Activated CD4-positive, alpha-beta T cell treated with anti-CD3 and anti-CD28 coated beads, Interleukin-2, Interleukin-4, amounts not matched to agents 100 ng/mL and 50 ng/mL, durations not matched to agents 16 hours and 8 hours (primary cell): ENCODE measurements at places on chromosomes 16 and 17.

DNA sequence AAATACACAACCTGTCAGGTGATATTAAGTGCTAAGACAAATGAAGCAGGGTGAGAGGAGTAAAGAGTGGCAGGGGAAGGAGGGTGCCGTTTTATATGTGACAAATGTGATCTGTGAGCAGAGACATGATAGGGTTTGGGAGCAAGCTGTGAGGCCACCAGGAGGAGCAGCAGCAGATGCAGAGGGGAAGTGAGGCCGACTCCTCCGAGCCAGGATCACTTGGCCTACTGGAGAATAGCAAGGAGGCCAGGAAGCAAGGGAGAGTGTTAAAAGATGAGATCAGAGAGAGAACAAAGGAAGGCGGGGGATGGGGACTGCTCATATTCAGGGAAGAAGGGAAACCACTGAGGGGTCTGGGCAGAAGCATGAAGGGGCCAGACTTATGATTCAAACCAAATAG lies 129.4 kb downstream of the TANGO6 start:
- no peak for DNase-seq

DNA sequence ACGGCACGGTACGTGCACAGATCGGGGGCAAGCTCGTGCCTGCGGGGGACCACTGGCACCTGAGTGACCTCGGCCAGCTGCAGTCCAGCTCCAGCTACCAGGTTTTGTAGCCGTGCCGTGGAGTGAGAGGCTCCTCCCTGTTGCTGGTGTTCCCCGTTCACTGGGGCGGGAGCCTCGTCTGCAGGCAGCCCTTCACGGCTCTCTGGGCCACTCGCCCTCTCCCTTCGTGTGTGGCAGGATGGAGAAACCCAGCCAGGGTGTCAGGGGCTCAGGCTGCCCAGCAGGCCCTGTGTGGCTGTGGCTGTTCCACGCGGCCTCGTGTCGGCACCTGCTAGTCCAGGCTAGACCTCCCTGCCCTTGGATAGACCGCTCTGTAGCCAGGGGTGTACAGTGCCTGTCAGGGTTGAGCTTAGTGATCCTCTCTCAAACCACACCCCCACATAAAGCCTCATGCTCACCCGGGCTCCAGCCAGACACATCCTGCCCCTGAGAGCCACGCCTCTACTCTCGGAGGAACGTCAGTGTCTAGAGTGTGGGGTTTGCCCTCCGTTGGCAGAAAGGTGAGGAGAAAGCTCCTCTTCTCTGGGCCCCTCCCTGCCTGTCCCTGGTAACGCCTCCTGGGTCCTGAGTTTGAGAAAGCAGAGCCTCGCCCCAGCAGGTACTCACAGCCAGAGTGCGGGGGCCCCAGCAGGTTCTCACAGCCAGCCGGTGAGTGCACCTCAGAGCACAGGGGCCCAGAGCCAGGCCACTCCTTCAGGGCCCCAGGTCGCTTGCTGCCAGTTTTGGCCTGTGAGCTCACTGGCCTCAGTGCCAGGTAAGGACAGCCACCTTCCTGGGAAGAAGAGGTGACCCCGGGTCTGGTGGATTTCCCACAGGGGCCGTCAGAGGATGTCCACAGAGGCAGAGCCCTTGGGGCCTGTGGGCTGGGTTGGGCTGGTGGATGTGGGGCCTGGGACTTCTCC lies 27.7 kb downstream of the NME3 start:
- no peak for DNase-seq

DNA sequence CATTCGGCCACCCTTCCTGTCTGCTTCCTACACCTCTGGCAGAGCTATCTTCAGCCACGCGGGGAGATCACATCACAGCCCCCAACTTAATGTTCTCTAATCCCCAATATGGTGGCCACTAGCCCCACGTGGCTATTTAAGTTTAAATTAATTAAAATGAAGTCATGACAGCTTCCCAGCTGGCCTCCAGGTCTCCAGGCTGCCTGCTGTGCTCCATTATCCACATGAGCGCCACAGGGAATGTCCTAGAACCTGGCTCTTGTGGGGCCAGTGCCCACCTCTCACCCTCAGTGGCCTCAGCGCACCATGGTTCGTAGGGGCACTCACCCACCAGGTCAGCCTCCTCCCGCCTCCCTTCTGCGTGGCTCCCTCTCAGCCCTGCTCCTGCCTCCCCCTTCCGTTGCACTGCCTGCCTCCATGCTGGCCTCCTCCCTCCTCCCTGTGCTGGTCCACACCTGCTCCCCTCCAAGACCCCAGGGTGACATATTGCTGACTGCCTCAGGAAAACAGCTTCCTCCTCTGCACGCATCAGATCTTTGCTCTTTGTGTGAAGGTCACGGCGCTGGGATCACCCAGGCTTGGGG lies 47.7 kb downstream of the IRF8 start:
- DNase-seq, result no peak

DNA sequence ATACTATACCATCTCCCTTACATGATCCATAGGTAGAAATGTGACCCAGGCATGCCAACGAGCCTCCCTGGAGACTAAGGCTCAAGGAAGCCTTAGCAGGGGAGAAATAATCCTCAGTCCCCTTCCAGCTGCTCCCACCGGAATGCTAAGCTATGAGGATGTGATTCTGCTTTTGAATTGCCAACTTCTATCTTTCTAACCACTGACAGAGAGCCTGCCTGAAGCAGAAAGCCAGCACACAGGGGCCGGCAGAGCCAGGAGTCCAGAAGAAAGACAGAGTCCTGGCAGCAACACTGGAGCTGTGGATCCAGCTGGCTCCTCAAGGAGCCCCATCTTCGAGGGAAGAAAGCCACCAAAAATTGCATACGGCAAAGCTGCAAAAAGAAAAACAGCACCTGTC lies 579.6 kb upstream of the CDH5 start:
- DNase-seq, result no peak

GRCh38 chr17:36901506-36901905 lies 35.8 kb upstream of the LHX1 start:
- DNase-seq, result no peak

GRCh38 chr16:46555951-46556350 lies 65.2 kb downstream of the SHCBP1 start:
- no peak for DNase-seq

GRCh38 chr16:4989391-4990006 lies 31.4 kb downstream of the SEC14L5 start:
- no peak for DNase-seq

- DNase-seq, result no peak
These were observed 7.0 kb downstream of the VAC14 start for GRCh38 chr16:70793851-70794502.

DNA sequence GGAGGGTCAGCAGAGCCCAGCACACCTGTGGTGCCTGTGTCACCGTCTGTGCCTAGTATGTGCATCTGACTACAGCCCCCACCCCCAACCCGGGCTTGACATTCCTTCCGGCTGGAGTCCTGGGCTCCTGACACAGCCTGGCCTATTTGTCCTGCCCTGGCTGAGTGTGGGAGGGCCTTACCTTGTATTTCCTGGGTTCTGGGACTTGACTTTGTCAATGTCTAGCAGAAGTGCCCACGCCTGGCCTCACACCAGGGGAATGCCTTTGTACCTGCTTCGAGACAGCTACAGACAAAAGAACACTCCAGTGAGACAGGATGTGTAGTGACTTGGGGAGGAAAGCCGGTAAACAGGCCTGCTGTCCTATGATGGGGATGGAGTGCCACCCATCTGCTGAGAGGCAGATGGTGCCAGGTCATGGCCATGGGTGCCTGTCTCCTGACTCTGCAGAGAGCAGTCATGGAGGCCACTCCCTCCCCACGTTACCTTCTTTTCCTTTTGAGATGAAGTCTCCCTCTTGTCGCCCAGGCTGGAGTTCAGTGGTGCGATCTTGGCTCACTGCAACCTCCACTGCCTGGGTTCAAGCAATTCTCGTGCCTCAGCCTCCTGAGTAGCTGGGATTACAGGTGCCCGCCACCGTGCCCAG lies 42.8 kb downstream of the TNFRSF13B start:
- no peak for DNase-seq

DNA sequence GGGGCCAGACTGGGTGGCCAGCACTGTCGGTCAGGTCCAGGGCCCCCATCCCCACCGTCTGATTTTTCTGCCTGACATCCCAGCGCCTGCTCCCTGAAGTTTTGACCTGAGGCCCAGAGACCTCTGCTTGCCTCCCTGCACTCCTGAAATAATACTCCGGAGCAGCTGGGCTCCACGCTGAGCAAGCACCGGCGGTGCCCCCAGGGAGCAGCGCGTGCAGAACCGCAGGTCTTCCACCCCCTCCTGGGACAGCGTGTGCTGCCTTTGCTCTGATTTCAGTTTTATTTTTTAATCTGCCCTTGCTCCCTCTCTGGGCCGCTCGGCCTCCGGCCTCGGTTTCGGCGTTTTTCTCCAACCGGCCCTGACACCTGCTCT lies 132.4 kb upstream of the GSE1 start:
- DNase-seq, result no peak

GRCh38 chr17:65527857-65528591 lies 33.4 kb downstream of the AXIN2 start:
- no peak for DNase-seq

- DNase-seq, result no peak
These were observed 10.9 kb downstream of the ZACN start for GRCh38 chr17:76089680-76090516.
